ENCODE measurements at places on chromosomes 6 and 20.

DNA sequence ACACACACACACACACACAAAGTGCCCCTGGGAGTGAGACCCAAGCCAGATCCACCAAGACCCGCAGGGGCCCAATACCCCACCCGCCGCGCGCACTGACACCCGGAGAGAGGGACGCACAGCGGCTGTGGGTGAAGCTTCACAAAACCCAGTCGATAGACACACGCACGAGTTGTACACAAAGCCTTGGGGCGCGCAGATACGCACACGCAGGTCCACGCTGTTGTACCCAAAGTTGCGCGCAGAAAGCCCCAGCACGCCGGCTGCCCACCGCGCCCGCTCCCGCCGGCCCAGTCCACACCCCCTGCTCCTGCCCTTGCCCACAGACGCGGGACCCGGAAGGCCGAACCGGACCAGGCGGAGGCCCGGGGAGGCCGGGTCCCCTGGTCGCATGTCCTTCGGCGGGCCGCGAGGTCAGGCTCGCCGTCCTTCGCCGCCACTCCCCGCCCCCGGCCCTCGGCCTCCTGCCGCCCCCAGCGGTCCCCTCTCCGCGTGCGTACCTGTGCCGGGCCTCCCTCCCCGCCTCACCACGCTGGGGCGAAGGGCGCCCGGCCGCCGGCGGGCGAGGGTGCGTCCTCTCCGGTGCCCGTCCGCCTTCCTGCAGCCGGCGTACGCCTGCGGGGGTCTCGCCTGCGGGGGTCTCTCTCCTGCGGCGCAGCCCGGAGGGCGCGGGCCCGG lies at the start of gene TMEM74B:
TSS of gene TMEM74B (minus strand) at position 344 of the 678 bp plus-strand sequence. CDS start 1,180 bp downstream, outside the sequence.
- DNase-seq = peak; percentile 59

GRCh38 chr6:168578036-168578435 lies 137.1 kb downstream of the SMOC2 start:
- DNase-seq = no peak

DNA sequence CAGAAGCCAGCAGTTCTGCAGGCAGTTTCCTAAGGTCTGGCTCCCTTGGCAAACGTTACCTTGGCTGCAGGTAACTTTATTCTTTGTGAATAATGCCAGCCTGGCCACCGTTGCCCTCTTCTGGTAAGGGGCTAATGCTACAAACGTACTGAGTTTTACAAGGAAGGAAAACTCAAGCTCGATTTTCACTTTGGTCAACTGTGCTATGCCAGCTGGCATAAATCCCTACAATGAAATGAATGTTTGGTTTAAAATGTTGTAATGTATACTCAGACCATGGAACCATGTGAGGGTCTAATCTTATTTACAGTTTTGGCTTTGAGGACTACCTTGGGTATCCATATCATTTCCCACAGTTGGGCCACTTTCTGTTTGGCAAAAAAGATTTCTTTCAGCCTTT lies 101.4 kb downstream of the SLX4IP start:
- no peak for DNase-seq

DNA sequence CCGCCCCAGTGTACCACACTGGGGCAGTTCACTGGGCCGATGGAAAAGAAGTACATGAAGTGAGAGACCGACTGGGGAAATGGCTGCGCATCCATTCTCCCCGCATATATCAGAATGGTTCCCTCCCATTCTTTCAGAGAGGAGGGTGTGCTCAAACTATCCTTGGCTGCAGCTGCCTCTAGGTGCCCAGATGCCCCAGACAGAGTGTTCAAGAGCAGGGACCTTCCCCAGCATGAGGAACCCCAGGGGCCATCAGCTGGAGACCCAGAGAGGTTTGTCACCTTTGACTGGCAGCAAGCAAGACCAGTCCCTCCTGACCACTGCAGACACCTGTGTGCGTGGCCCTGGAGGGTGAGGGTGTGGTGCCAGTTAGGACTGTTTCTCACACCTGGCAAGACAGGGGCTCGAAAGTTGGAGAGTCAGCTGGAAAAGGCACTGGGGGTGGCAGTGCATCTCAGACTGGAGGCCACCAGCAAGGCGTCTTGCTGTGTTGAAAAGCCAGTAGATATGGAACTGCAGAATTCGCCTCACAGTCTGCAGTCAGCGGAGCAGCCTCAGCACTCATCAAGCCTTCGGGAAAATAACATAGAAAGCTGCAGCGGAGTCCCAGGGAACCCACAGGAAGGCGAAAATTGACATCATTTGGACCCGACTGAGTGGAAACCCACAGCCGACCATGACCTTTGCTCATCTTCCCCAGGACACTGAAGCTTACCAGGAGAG lies 76.7 kb downstream of the GPR6 start:
- DNase-seq = no peak

DNA sequence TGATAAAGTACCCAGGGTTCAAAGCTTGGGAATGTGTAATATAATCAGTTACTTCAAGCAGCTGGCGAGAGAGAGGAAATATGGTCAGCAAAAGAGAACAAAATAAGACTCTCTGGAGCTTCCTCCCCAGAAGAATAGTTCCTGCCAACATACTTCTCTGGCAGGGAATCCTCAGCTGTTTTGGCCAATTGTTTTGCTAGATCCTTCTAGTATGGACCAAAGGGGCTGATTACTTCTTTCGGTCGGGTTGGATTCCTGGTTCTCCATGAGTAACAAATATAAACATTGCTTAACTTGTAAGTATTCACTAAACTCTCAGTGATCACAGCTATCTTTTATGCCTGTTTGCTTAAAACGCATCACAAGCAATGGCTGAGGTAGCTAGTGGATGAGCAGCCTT lies 31.4 kb upstream of the FBXO9 start:
- no peak for DNase-seq

DNA sequence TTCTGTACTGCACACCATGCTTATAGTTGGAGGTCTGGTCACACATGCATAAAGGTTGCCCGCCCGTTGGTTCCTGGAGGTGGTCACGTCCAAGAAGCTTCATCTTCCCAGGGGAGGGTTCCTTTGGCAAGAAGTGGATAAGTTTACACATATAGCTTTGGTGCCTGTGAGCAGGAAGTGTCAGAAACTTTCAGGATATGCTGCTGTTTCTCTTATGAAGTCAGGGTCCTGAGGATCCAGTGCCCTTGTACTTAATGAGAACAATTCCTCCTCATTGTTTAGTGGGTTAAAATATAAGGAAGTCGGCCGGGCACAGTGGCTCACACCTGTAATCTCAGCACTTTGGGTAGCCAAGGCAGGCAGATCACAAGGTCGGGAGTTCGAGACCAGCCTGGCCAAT lies 115.5 kb upstream of the DUSP22 start:
- DNase-seq = no peak

GRCh38 chr6:21628160-21628559 lies 34.6 kb downstream of the SOX4 start:
- no peak for DNase-seq

- no peak for DNase-seq
Observed at GRCh38 chr6:54519161-54519560, 210.9 kb downstream of the TINAG start.

GRCh38 chr6:9610620-9611415 lies 804.1 kb downstream of the TFAP2A start:
- DNase-seq = no peak

GRCh38 chr6:159969921-159970320 lies 1.0 kb downstream of the IGF2R start:
- no peak for DNase-seq

- DNase-seq = no peak
Observed at GRCh38 chr6:155248008-155249001, 15.5 kb upstream of the CLDN20 start.

- DNase-seq = no peak
Observed at GRCh38 chr6:136927292-136927691, 5.2 kb downstream of the SLC35D3 start.

DNA sequence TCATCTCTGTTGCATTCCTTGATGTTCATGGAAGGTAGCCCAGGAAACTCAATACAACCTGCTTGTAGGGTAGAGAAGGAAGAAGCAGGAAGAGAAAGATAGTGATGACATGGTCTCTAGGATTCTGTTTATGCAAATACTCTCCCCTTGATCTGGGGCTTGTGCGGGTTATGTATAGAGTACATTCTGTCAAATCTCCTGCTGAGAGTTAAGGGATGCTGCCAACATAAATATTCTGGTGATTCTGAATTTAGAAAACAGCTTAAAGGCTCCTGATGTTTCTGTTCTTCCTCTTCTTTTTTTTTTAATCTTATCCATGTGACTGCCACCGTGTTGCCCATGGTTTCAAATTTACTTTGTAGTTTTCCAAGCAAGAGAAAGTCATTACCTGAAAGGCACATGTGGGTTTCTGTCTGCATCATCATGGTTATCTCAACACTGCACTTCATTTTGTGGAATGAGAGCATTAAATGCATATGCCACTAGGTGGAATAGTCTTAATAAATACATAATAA lies 150.6 kb downstream of the RPS12 start:
- DNase-seq = no peak

GRCh38 chr20:50244352-50245149 lies 53.9 kb downstream of the CEBPB start:
- DNase-seq = no peak

GRCh38 chr6:99338188-99338587 lies 11.3 kb downstream of the FAXC start:
- no peak for DNase-seq

DNA sequence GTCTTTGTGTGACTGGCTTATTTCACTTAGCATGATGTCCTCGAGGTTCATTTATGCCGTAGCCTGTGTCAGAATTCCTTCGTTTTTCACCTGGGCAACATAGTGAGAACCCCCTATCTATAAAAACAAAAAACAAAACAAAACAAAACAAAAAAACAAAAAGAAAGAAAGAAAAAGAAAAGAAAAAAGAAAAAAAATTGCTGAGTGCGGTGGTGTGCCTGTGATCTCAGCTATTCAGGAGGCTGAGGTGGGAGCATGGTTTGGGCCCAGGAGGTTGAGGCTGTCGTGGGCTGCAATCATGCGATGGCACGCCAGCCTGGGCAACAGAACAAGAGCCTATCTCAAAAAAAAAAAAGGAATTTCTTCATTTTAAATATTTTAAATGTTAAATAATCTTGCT lies 38.4 kb downstream of the VEGFA start:
- no peak for DNase-seq

DNA sequence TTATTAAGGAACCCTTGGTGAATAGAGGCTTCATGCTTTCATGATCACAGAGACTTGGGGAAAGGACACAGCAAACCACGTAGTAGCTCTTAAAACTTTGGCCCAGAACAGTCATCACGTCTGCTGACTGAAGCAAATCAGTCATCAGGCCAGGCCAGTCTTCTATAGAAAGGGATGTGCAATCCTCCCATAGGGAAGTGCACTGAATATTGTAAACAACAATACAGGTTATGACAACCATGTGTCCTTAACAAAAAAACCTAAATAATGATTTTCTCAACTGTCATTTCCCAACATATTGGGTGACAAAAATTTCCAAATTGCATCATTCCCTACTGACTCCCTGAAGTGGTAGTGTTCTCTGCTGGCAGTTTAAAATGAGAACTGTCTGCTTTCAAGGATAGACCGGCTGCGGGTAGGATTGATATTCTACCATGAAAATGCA lies 388.2 kb upstream of the CITED2 start:
- DNase-seq = no peak

DNA sequence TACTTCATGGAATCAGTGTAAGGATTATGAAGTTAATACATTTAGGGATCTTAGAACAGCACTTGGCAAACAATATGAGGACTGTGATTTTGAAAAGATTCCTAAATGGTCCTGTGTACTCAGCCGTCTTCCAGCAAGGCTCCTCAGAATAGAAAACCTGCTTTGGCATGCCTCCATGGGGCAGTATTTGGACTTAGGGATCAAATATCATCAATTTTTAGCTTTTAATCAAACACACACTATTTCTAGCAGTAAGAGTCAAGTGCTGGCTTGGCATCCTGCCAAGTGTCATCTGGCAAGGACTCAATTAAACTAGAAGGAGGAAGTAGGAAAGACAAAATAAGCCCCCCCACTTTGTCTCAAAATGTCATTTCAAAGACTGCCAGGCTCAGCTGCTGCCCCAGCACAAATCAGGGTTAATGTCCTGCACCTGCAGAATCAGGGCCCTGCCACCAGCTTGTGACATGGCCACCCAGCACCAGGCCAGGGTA lies 40.8 kb downstream of the IYD start:
- no peak for DNase-seq

- no peak for DNase-seq
Observed at GRCh38 chr20:11748436-11748835, 169.3 kb upstream of the BTBD3 start.

GRCh38 chr6:163054641-163055040 lies 326.9 kb downstream of the PACRG start:
- no peak for DNase-seq

- DNase-seq = no peak
Observed at GRCh38 chr20:45061244-45061643, 39.7 kb downstream of the KCNS1 start.

GRCh38 chr6:36079601-36080000 lies 50.7 kb upstream of the MAPK13 start:
- no peak for DNase-seq

DNA sequence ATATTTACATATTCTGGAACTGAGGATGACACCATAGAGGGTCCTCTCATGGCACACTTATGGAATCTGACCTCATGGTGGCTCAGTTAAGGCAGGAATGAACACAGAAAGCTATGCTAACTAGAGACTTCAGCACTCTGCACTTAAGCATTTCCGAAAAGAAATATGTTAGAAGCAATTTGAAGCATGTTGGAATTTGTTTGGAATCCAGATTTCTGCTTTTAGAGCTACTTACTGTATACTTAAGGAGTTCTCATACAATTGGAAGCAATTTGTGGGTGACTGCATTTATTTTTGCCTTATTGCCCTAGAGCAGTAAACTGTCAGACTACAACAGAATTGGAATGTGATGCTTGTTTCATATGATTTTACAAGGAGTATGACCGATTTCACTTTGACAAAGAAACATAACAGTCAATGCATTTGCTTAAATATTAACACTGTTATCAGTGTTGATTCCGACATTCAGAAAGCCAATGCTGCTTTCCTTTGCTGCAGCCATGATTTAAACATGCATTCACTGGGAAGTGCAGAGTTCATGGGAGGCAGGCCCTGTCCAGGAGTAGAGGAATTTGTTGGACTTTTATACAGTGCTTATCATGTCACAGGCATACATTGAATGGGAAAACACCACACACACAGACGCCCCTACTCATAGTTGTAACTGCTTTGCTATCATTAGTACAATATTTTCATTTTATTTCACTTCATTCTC lies 244.4 kb downstream of the SAMD5 start:
- no peak for DNase-seq

DNA sequence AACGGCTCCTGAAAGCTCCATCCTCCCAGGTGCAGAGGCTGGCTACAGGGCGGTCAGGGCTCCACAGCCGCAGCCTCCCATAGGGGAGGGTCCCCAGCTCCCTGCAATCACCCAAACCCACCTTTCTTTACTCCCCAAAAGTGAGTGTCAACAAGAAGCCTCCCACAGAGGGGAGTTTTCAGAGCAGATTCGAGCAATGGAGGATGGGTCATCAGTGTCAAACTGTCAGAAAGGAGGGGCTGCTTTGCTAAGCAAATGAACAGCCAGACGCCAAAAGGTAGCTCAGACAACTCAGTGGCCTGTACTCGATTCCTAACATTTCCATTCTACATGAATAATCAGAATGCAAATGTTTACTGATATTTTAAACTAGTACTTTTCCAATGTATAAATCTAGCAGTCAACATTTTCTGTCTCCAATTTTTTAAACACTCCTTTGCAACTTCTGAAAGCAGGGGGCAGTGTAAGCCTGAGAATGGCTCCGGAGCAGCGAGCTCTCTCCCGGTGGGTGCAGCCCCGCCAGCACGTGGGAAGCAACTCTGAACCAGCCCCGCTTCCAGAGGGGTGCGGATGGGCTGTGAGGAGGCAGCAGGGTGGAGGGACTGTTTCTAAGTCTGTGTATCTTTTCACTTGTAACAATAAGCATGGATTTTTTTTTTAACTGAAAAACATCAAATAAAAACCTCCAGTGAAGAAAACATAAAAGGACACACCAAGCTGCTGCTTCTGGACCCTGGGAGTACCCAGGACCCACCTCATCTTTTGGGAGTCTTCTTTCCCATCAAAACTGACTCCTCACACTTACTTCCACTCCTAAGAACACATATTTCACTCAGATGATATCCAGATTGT lies 54.9 kb downstream of the TAF4 start:
- peak; percentile 68 for DNase-seq

Measured in activated CD8-positive, alpha-beta memory T cell treated with anti-CD3 and anti-CD28 coated beads, Interleukin-2, amount 50 U/mL, for 48 hours (primary cell).